ENCODE measurements at places on chromosomes 7 and 10.

DNA sequence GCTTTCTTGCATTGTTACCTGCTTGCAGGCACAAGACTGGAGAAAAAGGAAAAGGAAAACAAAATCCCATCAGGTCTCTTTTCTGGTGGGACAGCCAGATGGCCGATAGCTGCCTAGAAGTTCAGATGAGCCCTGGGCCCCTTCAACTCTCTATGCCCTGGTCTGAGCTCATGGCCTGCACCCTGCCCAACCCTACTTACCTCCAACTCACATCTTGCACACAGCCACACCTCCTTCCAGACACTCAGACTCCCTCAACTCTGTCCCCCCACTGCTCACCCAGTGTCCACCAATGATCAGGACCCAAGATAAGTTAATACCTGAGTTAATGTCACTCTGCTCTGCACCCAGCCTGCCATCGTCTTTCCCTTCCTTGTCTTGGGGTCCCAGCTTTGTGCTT, 10.9 kb downstream of the RBP3 start:
- DNase-seq, result no peak

- DNase-seq, result no peak
Observed at GRCh38 chr10:71187600-71187999, 24.8 kb upstream of the UNC5B start.

DNA sequence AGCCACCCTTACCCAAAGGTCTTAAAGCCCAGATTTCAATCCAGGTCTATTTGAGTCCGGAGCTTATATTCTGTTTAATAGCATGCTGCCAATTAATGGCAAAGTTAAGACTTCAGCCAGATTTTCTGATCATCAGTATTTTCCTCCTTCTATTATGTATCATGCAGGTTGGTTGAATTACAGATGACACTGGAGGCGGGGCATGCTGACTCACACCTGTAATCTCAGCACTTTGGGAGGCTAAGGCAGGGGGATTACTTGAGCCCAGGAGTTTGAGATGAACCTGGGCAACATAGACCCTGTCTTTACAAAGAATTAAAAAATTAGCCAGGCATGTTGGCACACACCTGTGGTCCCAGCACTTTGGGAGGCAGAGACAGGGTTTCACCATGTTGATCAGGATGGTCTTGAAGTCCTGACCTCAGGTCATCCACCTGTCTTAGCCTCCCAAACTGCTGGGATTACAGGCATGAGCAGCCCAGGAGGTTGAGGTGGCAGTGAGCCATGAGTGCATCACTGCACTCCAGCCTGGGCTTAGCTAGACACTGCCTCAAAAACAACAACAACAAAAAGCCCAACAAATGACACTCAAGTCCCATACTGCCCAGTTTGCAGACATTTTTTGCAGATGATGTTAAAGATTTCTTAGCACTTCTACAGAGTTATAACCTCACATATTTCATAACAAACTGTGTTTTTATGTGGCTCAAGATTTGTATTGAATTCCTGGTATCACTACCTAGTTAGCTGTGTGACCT, 62.5 kb downstream of the MCU start:
- no peak for DNase-seq

- no peak for DNase-seq
Observed at GRCh38 chr10:74891053-74891452, 64.7 kb downstream of the KAT6B start.

GRCh38 chr7:40990841-40991240, 712.0 kb downstream of the INHBA start:
- no peak for DNase-seq

GRCh38 chr10:101036726-101037125, 5.7 kb downstream of the SFXN3 start:
- DNase-seq, result no peak

DNA sequence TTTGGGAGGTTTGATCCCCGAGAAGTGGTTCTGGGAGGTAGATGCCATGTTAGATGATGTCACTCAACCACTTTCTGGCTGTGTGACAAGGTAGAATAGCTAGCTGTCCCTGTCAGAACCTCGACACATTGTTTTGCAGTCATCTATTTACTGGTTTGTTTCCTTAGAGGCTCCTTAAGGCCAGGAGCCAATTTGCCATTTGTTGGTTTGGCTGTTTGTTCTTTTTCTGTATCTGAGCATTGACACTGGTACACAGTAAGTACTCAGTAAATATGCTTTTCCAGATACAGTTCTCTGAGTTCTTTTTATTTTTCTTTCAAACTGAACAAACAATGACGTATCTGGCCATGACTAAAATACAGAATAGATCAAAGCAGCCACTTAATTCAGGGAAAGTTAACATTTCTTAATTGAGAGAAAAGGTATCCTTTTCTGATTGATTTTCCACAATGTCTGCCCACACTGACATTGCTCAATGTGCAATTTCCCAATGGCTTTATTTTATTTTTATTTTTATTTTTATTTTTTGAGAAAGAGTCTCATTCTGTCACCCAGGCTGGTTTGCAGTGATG, 121.6 kb downstream of the SPAG6 start:
- no peak for DNase-seq

GRCh38 chr7:44664780-44665461, 58.5 kb downstream of the OGDH start:
- DNase-seq, result no peak

Data from 8988T (cell line).